ENCODE measurements at places on chromosomes 11 and 22. TPM values are rescaled to one million over a fixed set of nuclear protein-coding genes. Genes with fewer than 3 reads are reported as not detected.
A peak's percentile ranks its signal among the peaks of the same experiment; 100 is the strongest.

DNA sequence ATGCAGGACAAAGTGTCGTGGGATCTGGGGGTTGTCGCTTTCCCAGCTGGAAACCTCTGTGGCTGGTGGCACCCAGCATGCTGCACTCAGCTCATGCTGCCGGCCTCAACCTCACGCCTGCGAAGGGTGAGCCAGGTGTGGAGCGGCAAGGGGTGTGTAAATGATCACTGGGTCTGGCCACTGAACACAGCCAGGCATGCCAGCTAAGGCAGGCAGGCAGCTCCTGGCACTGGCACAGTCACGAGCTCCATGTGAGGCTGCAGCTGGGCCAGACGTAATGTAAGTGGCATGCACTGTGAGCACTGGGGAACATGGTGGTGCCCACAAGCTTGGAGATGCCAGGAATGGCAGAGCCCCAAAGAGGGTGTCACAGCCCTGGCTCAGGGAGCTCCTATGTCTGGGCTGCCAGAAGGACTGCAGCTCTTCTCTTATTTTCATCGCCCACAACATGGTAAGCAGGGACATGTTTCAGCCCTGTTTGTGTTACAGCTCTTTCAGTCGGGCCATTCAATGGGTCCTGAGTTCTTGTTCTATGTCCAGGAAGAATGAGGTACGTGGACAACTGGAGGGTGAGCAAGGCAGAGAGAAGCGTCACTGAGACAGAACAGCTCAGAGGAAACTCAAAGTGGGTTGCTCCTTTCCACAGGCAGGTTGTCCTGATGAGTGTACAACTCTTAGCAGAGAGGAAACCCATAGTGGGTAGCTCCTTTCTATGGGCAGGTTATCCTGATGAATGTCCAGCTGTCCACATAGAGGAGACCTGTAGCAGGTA, 403.8 kb downstream of the CNTN5 start:
- DNase-seq = peak; percentile 6

The VSIG2 gene
- total RNA-seq = not detected

DNA sequence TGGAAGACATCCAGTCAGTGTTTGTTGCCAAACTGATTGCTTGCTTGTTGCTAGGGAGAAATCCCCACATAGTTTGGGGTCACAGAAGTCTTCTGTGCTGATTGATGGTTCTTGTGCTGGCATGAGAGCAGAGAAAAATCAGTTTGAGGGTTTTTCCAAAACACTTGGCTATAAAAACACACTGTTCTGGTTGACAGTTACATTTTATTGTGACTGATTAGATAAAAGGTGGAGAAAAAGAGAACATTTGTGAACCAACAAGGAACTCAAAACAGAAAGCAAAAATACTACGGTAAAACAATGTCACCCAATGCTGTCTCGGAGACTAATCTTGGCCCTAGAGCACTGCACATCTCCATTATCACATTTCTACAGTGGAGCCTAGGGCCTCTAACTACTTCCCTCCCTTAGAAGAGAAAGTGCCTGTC, 14.4 kb upstream of the EIF4G2 start:
- DNase-seq = no peak

GRCh38 chr22:46770151-46770641, 7.7 kb downstream of the TBC1D22A start:
- no peak for DNase-seq

DNA sequence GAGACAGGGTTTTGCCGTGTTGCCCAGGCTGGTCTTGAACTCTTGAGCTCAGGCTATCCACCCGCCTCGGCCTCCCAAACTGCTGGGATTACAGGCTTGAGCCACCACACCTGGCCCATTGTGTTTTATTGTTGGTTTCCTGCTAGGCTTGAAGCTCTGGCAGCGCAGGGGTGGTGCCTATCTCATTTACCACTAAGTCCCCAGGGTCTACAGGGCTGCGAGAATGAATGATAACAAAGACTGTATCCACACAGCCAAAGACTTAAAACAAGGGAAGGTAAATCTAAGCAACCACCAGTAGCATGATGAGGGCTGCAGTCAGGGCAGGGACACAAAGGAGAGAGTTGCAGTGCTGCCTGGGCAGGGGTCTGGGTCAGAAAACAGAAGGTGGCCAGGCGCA, 37.3 kb upstream of the XBP1 start:
- DNase-seq = no peak

GRCh38 chr22:19464975-19465374, 14.0 kb downstream of the UFD1 start:
- no peak for DNase-seq

DNA sequence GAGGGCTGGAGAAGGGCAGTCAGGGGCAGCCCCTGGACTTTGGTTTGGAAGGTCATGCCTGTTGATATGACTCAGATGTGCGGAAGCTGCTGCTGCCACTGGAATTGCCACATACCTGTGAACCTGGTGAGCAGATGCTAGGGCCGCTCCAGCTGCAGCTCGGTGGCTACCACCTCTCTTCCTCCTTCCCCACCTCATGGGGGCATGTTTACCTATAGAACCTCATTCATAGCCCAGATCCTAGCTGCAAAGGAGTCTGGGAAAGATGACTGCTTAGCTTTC, 17.5 kb upstream of the TSPAN18 start:
- no peak for DNase-seq

The MMP8 gene
- not detected for total RNA-seq

- no peak for DNase-seq
Measured at GRCh38 chr11:37984991-37985390, 1387.0 kb upstream of the RAG2 start.

DNA sequence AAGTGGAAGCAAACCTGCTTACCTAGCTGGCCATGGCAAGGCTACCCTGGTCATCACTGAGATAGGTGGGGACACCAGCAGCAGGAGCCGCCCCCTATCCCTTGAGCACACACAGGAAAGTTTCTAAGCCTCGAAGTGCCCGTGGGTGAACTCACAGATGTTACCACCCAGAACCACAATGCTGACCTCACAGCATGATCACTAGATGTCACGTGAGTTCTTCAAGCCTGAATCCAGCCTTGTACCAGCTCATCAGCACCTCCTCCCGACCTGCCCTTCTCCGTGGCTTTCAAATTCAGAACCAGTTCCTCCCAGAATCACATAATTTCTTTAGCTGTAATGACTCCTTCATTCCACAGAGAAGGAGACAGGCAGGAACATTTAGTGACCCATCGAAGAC, 24.7 kb upstream of the TIMP3 start:
- DNase-seq = no peak

Measured in MG63 (cell line).